Activated CD8-positive, alpha-beta memory T cell treated with anti-CD3 and anti-CD28 coated beads for 1 hour (primary cell): ENCODE measurements at places on chromosomes 3 and 15.

- no peak for DNase-seq
Observed at GRCh38 chr15:68821190-68821840, 620 bp upstream of the ANP32A start.

- DNase-seq = peak; percentile 42
Observed at GRCh38 chr3:39383045-39383880, at the start of gene SLC25A38. Gene SLC25A38, plus strand, starts transcription at chr3:39383370. Its CDS starts 355 bp downstream, at chr3:39383725.

- DNase-seq = no peak
Observed at GRCh38 chr15:39578851-39579486, 1.9 kb upstream of the THBS1 start.

GRCh38 chr3:54294214-54294613, 171.9 kb downstream of the CACNA2D3 start:
- DNase-seq = no peak

DNA sequence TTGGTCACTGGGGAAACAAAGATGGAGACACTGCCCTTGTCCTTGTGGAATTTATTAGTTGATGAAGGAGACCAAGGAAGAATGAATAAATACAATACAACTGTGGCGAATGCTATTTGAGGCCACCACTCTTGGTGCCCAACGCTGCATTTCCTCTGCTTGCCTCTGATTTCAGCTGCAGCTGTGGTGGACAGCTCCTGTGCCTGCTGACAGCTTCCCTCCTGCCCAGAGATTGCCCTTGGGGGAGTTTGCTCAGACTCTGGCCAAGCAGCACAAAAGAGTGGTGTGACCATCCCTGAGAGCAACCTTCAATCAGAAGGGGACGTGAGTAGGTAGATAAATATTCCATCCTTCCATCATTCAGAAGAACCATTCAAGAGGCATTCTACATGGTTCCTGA, 64.6 kb upstream of the FHIT start:
- DNase-seq = no peak

DNA sequence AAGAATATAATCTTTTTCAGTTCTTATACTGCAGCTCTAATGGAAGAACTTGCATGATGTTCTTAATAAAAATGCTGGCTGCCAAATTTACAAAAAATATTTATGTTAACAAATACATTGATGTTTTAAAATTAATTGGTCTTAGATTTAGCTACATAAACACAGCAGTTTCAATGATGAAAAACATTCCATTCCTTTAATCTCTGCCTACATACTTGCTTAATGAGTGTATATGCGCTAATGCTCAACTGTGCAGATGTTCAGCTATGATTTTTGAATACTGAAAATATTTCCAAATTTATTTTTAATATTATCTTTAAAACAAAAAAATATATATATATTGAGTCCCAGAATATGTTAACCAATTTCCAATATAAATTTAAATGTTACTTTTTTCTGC, 867.4 kb downstream of the ROBO1 start:
- DNase-seq = no peak

GRCh38 chr3:10273702-10274305, 18.9 kb downstream of the GHRL start:
- no peak for DNase-seq

DNA sequence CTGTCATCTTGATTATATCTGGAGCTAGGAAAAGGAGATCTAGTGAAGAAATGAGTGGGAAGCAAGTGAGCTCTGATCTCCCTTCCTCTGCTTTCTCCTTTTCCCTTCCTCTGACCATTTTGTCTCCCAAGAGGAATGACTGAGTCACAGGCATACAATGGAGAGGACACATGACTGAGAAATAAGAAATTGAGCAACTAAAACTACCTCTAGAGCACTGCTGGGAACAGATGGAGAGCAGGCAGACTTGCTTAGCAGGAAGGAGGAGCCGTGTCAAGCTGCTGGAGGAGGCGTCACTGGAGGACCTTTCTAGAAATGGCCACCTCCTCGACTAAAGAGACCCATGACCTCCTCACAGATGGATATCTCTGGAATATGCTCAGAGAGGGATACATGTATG, 66.9 kb upstream of the MYO5C start:
- DNase-seq = no peak

GRCh38 chr3:41000471-41000870, 198.8 kb upstream of the CTNNB1 start:
- DNase-seq = no peak

- no peak for DNase-seq
Observed at GRCh38 chr3:107206141-107206540, 171.1 kb upstream of the CCDC54 start.

GRCh38 chr15:77654975-77655374, 22.3 kb upstream of the LINGO1 start:
- DNase-seq = no peak

- DNase-seq = no peak
Observed at GRCh38 chr15:50262533-50262932, 3.0 kb downstream of the HDC start.

DNA sequence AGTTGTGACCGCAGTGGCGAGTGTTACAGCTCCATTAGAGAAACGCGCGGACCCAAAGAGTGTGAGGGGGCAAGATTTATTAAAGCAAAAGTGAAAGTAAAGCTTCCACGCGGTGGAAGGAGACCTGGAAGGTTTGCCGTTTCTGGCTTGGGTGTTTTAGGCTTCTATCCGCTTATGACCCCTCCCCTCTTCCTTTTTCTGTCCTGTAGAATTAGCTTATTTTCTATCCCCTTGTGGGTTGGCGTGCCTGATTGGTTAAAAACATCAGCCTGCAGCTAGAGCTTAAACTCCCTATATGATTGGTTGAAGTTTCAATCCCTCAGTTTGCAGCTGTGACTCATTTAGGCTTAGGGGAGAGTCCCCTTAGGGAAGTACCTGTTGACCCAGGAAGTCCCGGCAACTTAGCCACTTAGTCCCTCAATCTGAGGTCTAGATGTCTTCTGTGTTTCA, 39.6 kb downstream of the C3orf38 start:
- DNase-seq = no peak

DNA sequence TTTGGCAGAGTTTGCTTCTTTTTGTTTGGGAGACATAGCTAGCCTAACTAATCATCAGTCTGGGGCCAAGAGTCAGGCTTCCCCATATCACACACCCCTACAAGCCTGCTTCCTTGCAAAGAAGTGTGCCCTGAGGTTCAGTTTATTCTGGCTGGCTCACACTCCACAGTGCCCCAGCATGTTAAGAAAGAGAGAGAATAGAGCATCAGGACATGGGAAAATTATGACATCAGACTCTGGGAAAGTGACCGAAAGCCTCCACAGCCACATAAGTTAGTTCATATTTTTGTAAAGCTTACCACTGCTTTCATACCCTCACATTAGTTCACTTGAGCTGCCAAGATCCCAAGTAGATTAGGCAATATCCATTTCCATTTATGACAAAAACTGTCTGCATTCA, 63.0 kb upstream of the CFAP161 start:
- no peak for DNase-seq

GRCh38 chr3:132180337-132180791, 136.8 kb upstream of the ACP3 start:
- no peak for DNase-seq

- DNase-seq = no peak
Observed at GRCh38 chr15:92711457-92711831, 55.9 kb upstream of the FAM174B start.

- DNase-seq = no peak
Observed at GRCh38 chr15:67149773-67150022, 84.3 kb downstream of the SMAD3 start.

GRCh38 chr15:28023933-28024888, 74.9 kb downstream of the OCA2 start:
- DNase-seq = no peak

DNA sequence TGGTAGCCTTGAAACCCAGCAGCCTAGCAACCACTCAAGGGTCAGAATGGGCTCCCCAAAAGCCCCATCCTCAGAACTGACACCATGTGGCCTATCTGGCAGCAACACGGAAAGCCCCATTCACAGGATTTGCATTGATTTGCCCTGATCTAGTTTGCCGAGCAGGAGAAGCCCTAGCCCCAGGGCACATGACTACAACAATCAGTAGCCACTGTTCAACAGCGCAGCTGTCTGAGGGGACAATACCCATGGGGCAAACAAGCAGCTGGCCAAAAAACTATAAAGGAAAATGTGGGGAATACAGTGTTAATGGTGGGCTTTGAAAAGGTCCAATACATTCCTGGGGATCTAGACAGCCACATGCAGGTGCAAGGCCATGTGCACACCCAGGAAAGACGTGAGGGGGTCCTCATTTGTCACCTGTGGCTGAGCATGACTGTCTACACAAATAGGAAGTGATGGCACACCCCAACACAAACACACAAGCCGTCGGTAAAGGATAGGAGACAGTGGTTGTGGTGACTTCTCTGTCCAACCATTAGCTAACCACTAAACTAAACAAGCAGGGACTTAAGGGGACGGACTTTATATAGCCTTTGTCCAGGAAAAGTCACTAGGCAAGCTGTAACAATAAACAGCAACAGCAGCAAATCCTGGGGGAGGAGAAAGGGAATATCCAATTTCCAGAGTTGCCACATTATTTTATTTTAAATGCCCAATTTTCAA, 113.7 kb downstream of the LRIG1 start:
- DNase-seq = no peak

DNA sequence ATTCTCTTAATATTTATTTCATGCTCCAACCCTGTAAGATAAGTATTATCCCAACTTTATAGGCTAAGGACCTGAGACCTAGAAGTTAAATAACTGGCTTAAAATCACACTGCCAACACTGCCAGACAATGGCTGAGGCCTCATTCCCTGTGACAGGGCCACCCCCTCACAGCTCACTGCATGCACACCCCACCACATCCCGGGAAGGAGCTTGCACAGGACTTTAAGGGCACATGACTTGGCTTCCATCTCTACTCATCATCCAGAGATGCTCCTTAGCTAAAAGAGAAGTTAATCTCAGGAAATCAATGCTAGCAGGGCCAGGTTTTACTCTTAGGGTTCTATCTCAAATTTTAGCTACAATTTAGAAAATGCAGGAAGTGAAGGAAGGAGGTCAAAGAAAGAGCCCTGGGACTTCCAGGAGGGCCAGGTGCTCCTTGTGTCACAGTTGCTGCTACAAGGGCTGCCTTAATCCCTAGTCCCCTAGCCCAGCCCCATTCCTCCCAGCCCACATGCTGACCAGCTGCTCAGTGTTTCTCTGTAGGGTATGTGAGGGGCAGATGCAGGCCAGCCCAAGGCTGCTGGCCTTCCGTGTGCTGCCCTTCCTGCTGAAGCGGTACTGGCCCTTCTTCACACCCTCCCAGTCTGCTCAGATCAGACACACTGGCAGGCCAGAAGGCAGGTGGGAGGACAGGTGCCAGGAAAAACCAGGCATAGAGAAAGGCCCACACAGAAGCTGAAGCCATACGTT, 53.5 kb downstream of the WWTR1 start:
- DNase-seq = no peak

- no peak for DNase-seq
Observed at GRCh38 chr15:84917452-84917851, 33.0 kb downstream of the SLC28A1 start.

DNA sequence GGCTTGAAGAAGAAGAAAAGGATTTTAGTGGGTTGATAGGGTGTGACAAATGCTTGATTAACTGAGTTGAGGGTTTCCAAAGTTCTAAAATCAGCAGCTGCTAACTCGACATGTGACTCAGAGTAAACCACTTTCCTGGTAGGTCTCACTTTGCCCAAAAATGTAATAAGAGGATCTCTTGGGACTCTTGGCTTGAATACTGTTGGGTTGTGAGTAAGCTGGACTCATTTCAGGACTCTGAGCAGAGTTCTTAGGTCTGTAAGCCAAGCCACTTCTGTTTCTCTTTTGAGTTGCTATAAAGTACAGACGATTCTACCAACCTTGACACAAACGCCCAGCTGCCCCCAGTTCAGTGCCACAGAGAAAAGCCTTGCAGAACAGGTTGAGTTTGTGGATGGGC, 241.1 kb downstream of the ZNF621 start:
- no peak for DNase-seq

GRCh38 chr3:96478496-96478895, 335.9 kb upstream of the EPHA6 start:
- DNase-seq = no peak

DNA sequence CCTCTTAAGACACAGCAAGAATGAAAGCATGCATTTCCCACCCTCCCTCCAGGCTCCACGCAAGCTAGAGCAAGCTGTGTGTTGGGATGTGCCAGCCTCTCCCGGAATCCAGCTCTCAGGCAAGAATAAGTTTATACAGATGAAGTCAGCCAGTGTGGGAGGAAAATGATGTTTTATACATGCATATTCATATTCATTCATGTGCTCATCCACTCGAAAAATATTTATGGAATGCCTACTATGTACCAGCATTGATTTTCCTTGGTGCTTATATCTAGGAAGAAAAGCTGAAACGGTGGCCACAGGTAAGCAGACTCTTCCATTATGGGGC, 62.7 kb downstream of the KLHL6 start:
- DNase-seq = no peak

GRCh38 chr15:68682330-68682729, 103.5 kb downstream of the CORO2B start:
- no peak for DNase-seq

DNA sequence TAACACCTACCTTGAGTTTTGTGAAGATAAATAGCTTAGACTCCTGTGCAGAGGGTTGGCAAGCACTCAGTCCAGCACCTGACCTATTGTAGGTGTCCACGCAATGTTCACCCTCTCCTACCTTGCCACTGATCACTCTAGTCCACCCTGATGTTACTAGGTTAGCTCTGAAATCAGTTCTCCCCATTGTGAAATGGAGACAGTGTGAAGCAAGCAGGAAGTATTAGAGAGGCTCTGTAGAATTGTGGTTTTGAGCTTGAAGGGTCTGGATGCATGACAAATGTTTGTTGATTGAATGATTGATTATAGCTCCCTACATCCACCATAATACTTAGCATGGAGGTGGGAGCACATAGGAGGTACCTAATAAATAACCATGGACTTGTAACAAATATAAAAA, 199.7 kb downstream of the RPLP1 start:
- no peak for DNase-seq

- DNase-seq = no peak
Observed at GRCh38 chr3:120450600-120451271, at the start of gene FSTL1. Gene FSTL1, minus strand, starts transcription at chr3:120450992. Its CDS starts 246 bp downstream, at chr3:120450746.

DNA sequence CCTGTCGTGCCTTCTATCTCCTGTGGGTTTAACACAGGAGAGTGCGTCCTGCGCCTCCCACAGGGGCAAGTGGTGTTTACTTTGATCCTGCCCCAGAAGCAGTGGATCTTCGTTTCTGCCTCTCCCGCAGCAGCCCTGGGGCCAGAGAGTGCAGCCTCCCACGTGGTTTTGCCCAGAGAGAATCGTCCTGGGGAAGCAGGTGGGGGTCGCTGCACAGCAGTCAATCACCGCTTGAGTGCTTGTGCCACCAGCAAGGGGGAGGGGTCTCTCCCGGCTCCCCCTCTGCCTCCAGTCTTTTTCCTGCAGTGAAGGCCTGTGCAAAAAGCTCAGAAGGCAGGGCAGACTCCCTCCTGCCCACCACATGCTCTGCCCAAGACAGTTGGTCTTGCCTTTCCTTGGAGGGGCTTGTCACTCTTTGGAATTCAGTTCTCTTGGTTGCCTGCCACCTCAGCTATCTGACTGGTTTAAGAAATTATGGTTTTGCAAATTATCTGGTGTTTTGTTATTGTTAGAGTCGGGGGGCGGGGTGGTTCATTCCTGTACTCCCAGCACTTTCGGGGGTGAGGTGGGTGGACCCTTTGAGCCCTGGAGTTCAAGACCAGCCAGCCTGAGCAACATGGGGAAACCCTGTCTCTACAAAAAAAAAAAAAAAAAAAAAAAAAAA, 26.9 kb downstream of the STOML1 start:
- DNase-seq = no peak
